ENCODE measurements at places on chromosomes 2 and 18.
A peak's percentile ranks its signal among the peaks of the same experiment; 100 is the strongest.

GRCh38 chr2:229087843-229088516, 183.1 kb downstream of the PID1 start:
- H3K4me3 ChIP-seq: no peak overlapping the region
- no peaks in the 10 kb centered on the region for H3K36me3 ChIP-seq
- no peak for DNase-seq
- H3K27ac ChIP-seq: no peak overlapping the region

GRCh38 chr2:145685383-145686050, 1165.6 kb upstream of the ZEB2 start:
- no peak overlapping the region for H3K27ac ChIP-seq
- no peaks in the 10 kb centered on the region for H3K27me3 ChIP-seq

GRCh38 chr2:181972431-181973170, 13.1 kb upstream of the PPP1R1C start:
- H3K27me3 ChIP-seq: no peaks in the 10 kb centered on the region
- H3K4me3 ChIP-seq: no peak overlapping the region
- peaks cover 8% of the 10 kb centered on the region for H3K4me1 ChIP-seq
- H3K27ac ChIP-seq: peak overlapping the region; percentile 68
- H3K36me3 ChIP-seq: no peaks in the 10 kb centered on the region

DNA sequence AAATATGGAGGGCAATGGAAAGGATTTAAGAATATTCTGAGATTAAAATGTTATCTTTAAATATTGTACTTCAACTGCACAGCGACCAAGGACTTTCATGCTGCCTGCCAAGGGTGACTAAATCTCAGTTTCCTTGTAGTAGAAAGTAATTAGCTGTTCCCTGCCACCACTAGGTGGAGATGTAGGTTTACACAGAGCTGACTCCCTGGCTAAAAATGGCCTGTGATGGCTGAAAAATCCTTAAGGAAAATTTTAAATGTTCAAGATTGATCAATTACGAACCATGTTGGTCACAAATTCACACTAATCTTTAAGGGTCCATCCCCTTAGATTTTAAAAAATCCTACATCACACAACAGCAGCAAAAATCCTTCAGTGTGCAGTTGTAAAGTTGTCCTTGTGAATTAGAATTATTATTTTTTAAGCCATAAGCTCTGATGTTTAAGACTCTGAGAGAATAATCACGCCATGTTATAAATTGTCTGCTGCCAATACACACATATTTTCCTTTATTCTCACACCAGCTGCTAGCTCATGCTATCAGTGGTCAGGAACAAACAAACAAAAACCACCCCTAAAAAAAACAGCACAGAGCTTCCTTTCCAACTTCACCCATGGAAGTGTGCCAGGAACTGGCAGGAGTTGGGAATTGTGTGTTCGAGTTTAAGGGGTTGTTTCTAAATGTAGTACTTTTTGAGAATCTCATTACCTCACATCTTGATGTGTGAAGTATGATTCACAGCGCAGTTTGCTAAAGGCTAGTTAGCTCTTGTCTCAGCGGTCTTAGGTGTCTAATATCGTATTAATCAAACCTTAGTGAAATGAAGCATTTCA, 399.8 kb downstream of the TMEM182 start:
- H3K27ac ChIP-seq: no peak overlapping the region
- H3K36me3 ChIP-seq: no peaks in the 10 kb centered on the region
- no peak for DNase-seq
- no peaks in the 10 kb centered on the region for H3K4me1 ChIP-seq
- no peak overlapping the region for H3K4me3 ChIP-seq

DNA sequence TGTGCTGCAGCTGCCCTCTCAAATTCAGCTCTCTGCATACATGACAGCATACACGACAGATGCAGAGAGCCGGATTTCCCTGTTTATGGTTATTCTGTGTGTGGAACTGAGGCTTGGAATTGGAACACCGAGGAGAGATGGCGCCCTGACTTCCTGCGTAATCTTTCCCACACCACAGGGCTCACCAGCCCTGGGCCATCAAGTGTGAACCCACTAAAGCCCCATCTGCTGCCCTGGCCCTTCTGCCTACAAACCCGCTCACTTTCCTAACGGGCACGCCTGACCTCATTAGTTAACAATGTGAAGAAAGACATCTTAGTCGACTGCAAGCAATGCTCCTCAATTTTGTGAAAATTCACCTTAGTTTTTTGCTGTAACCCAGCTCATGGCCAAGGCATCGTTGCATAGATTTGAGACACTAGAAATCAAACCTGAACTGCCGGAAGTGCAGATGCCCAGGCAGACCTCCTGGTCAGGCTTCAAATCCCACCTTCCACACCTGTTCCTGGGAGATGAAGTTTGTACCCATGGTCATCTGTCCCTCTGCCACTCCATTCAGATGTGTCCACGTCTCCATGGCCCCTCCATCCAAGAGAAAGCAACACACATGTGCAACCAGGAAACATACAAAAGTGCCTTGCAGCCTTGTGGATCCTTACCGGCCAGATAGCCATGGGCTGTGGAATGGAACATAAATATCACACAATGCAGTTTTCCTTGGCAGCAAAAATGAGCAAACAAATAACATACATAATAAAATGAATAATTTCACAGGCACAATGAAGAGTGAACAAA, 5.0 kb upstream of the CIDEA start:
- no peak for DNase-seq
- no peak overlapping the region for H3K27ac ChIP-seq
- H3K27me3 ChIP-seq: peaks cover 59% of the 10 kb centered on the region
- peaks cover 12% of the 10 kb centered on the region for H3K4me1 ChIP-seq

DNA sequence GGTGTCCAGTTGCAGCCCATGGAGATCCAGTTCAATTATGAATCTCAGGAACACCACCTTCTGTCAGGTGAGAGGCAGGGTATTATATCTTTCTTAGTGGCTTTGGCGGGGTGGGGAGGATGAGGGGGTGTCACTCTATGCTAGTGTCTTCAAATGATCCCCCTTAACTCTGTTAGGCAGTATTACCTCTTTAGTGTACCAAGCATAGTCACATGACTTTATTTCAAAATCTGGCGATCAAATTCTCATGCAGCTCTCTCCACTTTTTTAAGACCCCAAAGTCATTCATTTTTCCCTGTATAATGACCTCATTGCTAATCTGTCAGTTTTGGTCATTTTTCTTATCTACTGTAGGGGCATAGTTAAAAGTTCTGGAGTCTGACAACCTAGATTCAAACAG, 1.1 kb upstream of the ZSCAN30 start:
- no peak overlapping the region for H3K27ac ChIP-seq
- peaks cover 31% of the 10 kb centered on the region for H3K4me1 ChIP-seq
- H3K27me3 ChIP-seq: no peaks in the 10 kb centered on the region
- H3K36me3 ChIP-seq: peaks cover 18% of the 10 kb centered on the region

DNA sequence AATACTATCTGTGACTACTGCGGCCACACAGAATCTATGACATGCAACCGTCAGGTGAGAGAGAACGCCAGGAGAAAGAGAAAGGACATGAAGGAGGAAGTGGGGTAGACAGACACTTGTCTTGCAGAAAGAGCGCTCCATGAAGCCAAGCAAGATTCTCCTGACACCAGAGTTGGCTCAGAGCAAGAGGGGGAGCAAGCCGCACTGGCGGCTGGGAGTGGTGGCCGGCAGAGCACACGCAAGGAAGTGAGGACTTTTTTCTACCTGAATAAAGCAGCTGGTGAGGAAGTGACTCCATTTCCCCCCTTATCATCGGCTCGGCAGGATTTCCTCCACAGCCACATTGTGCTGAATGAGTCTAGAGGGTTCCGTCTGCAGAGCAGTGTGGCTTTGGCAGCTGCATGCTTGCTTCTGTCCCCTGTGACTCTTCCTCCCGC, 181.6 kb downstream of the BCL2 start:
- H3K4me3 ChIP-seq: peak overlapping the region; percentile 37
- peak overlapping the region; percentile 24 for H3K27ac ChIP-seq
- no peaks in the 10 kb centered on the region for H3K27me3 ChIP-seq

GRCh38 chr2:218482651-218483050, 63.7 kb downstream of the VIL1 start:
- H3K27ac ChIP-seq: no peak overlapping the region
- H3K36me3 ChIP-seq: peaks cover 64% of the 10 kb centered on the region
- H3K27me3 ChIP-seq: no peaks in the 10 kb centered on the region
- H3K4me3 ChIP-seq: no peak overlapping the region

DNA sequence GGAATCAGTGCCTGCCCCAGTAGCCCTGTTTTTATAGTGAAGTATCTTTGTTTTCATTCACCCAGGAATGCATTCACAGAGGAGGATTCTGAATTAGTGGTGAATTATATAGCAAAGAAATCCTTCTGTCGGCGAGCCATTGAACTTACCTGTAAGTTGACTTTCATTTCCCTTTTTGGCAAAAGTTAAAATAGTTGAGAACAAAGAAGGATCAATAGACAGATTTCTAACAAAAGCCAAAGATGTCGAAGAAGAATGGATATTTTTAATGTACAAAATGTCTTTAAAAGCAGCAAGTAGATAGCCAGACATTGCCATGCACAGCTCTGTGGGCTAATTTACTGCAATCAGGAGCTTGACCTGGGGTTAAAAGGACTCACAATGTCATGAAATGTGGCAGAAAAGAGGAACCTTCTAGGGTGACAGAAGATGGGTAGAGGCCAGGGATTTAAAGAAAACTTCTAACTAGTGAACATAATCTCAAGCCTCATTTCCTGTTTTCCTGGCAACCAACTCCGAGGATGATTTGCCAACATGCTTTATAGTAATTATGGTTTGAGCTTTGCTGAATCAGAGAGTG, 53.8 kb upstream of the TMEM87B start:
- peaks cover 4% of the 10 kb centered on the region for H3K4me1 ChIP-seq
- H3K4me3 ChIP-seq: no peak overlapping the region
- H3K27me3 ChIP-seq: no peaks in the 10 kb centered on the region
- H3K27ac ChIP-seq: no peak overlapping the region

- H3K4me1 ChIP-seq: no peaks in the 10 kb centered on the region
- DNase-seq: no peak
- no peak overlapping the region for H3K4me3 ChIP-seq
- no peak overlapping the region for H3K27ac ChIP-seq
- no peaks in the 10 kb centered on the region for H3K27me3 ChIP-seq
Observed at GRCh38 chr18:1665079-1665478, 760.4 kb downstream of the ADCYAP1 start.

- no peak for DNase-seq
- H3K27ac ChIP-seq: no peak overlapping the region
- no peaks in the 10 kb centered on the region for H3K36me3 ChIP-seq
Observed at GRCh38 chr2:166106431-166107015, 21.3 kb downstream of the SCN1A start.

DNA sequence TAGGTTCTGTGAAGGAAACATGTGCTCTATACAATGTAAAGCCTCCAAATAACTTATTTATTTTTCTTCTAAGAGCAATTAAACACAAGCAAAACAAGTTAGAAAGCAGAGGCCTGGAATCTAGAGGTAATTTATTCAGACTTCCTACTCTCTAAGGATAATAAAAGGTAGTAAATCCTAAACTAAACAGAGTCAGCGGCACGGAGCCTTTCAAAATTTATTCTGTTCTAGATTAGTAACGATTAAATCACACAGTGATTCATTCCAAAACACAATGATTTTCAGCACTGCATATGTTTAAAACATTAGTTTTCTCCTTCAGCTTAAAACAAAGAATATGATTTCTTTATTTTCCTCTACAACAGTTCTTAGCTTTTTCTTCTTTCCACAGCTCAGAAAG, 160.9 kb downstream of the FBXO15 start:
- H3K27ac ChIP-seq: no peak overlapping the region
- H3K27me3 ChIP-seq: no peaks in the 10 kb centered on the region
- DNase-seq: no peak

DNA sequence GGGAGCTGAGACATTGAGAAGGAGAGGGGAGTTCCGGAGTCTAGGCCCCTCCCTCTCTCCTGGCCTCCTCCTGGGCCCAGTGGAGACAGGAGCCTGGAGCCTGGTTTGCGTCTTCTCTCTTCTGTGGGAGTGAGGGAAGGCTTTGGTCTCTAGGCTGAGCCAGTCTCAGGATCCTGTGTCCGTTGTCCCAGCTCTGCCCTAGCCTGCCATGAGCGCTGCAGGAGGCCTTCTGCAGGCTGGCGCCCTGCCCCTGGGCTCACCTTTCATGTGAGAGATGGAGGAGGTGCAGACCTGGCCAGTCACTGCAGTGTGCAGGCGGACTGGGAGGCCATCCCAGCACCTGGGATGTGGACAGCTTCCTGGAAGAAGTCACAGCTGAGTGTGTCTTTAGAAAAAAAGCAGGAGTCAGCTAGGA, 8.7 kb downstream of the IMPA2 start:
- peaks cover 53% of the 10 kb centered on the region for H3K4me1 ChIP-seq
- DNase-seq: peak; percentile 63
- H3K27ac ChIP-seq: no peak overlapping the region
- no peaks in the 10 kb centered on the region for H3K27me3 ChIP-seq

- H3K27me3 ChIP-seq: peaks cover 17% of the 10 kb centered on the region
- no peaks in the 10 kb centered on the region for H3K36me3 ChIP-seq
- DNase-seq: no peak
Observed at GRCh38 chr2:196597531-196597930, 42.0 kb upstream of the CCDC150 start.

- no peaks in the 10 kb centered on the region for H3K4me1 ChIP-seq
- H3K27ac ChIP-seq: no peak overlapping the region
- no peaks in the 10 kb centered on the region for H3K27me3 ChIP-seq
- no peak overlapping the region for H3K4me3 ChIP-seq
Observed at GRCh38 chr2:32399221-32399620, 42.4 kb downstream of the BIRC6 start.

- DNase-seq: no peak
- peak overlapping the region; percentile 50 for H3K27ac ChIP-seq
- peaks cover 66% of the 10 kb centered on the region for H3K4me1 ChIP-seq
Observed at GRCh38 chr2:111904726-111905474, 6.5 kb downstream of the MERTK start.

GRCh38 chr2:96907115-96908041, 37.5 kb upstream of the SEMA4C start:
- peak overlapping the region; percentile 26 for H3K4me3 ChIP-seq
- peak overlapping the region; percentile 87 for H3K27ac ChIP-seq
- peak; percentile 83 for DNase-seq
- no peaks in the 10 kb centered on the region for H3K36me3 ChIP-seq
- no peaks in the 10 kb centered on the region for H3K27me3 ChIP-seq

DNA sequence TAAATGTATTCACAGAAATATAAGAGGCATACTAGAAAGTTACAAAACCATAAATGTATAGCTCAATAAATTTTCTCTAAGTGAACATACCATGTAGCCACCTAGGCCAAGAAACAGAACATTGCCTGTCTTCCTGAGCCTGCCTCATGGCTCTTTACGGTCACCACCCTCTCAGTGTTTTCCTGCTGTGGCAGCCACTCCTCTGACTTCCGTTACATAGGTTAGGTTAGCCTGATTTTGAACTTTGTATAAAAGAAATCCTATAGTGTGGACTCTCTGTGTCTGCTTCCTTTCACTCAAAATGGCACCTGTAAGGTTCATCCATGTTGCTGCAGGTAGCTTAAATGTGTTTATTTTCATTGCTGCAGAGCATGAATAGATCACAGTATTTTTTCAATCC, 11.6 kb upstream of the ST3GAL5 start:
- no peak overlapping the region for H3K4me3 ChIP-seq
- H3K27ac ChIP-seq: no peak overlapping the region
- no peak for DNase-seq
- H3K36me3 ChIP-seq: no peaks in the 10 kb centered on the region

DNA sequence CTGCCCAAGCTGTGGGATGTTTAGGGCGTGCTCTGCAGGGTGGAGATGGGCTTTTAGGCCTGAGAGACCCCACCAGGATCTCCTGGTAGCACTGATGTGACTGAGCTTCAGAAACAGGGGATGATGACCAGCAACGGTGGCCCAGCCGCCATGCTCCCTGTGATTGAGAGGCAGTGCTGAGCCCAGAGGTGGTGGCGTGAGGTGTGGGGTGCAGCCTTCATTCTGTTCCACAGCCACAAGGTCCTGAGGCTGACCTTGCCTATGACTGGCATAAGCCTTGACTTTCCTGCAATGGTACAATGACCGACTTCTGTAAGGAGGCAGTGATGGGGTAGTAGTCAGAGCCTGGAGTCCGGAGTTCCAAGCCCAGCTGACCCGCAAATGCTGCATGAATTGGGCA, 263.3 kb downstream of the TSN start:
- no peak overlapping the region for H3K27ac ChIP-seq
- DNase-seq: no peak
- no peak overlapping the region for H3K4me3 ChIP-seq

Measured in suprapubic skin (tissue), 4 donors.